Right renal pelvis (tissue), 4 donors: ENCODE measurements at places on chromosomes 3 and 15.

- no peak for DNase-seq
Measured at GRCh38 chr3:102163818-102164154, 271.0 kb upstream of the ZPLD1 start.

DNA sequence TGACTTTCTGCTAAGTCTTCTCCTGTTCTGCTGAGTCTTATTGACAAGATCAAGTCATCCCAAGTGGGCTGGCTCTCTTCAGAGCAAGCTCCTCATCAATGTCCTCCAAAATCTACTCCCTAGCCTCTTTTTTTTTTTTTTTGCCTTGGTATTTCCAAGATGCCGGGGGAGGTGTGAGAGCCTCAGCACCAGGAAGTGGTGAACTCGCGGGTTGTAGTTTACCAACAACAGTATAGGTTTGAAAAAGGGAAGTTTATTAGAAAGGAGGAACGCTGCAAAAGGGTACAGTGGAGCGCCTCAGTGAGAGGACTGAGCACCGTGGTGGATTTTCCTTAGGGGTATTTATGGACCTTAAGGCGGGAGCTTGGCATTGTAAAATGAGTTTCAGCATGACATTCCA lies 94.3 kb upstream of the SGO1 start:
- no peak for DNase-seq

GRCh38 chr15:40100947-40101905 lies 7.5 kb downstream of the BMF start:
- no peak for DNase-seq

DNA sequence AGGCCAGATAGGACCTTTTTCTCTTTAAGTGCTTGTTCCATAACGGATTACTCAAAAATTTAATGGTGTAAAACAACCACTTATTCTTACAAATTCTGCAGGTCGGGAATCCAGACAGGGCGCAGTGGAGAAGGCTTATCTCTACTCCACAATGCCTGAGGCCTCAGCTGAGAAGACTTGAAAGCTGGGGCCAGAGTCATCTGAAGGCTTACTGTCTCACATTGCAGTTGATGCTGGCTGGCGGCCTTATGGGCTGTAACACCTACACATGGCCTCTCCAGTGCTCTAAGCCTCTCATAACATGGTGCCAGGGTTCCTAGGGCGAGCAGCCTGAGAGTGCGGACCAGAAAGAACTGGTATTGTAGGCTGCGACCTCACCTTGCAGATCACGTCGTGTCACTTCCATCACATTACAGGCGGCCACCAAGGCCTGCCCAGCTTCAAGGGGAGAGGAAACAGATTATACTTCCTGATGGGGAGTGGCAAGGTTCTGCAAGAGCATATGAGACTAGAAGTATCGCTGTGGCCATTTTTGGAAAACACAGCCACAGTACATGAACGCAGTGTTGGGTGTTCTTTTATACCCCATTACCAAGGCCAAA lies 32.4 kb downstream of the CMTM7 start:
- DNase-seq, result no peak

GRCh38 chr15:25375557-25375956 lies 63.3 kb downstream of the UBE3A start:
- DNase-seq, result peak; percentile 7

DNA sequence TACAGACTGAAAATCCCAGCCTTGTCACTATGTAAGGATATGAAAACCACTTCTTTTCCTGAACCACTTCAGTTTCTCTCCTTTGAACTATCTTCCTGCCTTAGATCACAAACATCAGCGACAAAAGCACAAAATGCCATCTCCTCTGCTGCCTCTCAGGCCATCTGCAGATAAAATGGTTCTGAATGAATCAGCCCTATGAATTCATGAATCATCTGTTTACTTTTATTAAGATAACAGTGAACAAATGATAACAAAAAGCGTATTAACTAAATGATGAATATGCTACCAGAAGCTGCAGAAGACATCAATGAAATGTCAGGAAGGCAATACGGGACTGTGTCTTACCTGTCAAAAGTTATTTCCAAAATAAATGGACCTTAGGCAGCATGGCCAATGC lies 928.1 kb downstream of the ROBO1 start:
- DNase-seq, result no peak

DNA sequence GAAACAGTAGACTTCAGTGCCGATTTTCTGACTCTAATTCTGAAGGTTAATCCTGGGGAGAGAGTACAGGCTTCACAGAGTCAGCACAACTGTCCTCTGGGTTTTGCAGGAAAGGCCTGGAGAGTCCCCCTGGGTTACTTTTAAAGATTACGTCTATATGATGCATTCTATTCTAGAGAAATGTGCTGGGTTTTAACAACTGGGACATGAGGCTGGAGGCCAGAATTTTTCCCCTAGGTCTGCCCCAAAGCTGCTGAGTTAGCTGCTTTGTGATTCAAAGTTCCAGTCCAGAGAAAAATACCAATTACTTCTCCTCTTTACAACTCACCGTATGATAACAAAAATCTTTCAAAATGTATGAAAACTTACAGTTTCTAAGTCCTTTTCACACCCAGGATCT lies 240.7 kb upstream of the TPRG1 start:
- no peak for DNase-seq

- DNase-seq, result no peak
Measured at GRCh38 chr3:66629150-66629981, 128.5 kb upstream of the LRIG1 start.

GRCh38 chr3:81707996-81708395 lies 53.4 kb downstream of the GBE1 start:
- no peak for DNase-seq

DNA sequence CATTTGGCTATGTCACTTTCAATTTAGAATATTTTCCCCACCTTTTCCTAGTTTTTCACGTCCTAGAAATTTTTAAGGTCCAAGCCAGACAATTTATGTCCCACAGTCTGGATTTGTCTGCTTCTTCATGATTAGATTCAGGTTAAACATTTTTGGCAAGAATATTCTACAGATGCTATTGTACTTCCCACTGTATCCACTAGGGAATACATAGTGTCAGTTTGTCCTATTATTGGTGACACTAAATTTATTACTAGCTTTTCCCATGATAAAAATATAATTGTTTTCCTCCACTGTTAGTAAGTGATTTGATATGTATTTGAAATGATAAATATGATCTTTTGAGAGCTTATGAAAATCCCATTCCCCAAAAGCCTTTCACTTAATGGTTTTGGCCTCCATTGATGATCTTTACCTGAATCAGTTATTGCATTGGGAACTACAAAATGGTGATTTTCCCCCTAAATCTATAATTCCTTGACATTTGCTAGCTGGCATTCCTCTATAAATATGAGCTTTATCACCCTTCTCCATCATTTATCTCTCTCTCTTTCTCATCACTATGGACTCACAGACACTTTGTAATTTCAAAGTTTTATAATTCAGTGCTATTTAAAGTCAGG lies 8.3 kb downstream of the ARL14 start:
- DNase-seq, result no peak

GRCh38 chr15:75732809-75733451 lies 20.3 kb upstream of the CSPG4 start:
- peak; percentile 58 for DNase-seq

DNA sequence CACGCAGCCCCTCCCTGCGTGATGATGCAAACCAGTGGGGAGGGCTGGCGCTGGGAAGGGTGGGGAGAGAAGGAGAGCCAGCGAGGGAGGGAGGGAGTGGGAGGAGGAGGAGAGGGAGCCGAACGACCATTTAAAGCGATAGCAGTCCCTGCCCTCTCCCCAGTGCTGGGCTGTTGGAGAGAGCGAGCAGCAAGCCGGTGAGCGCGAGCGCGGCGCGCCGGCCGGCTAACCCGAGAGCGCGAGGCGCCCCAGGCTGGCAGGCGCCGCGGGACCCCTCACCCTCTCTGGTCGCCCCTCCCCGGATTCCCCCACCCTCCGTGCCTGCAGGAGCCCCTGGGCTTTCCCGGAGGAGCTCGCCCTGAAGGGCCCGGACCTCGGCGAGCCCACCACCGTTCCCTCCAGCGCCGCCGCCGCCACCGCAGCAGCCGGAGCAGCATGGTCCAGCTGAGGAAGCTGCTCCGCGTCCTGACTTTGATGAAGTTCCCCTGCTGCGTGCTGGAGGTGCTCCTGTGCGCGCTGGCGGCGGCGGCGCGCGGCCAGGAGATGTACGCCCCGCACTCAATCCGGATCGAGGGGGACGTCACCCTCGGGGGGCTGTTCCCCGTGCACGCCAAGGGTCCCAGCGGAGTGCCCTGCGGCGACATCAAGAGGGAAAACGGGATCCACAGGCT lies at the start of gene GRM7:
GRM7 (plus strand) TSS at position 162 of the 671 bp plus-strand sequence.
- no peak for DNase-seq

DNA sequence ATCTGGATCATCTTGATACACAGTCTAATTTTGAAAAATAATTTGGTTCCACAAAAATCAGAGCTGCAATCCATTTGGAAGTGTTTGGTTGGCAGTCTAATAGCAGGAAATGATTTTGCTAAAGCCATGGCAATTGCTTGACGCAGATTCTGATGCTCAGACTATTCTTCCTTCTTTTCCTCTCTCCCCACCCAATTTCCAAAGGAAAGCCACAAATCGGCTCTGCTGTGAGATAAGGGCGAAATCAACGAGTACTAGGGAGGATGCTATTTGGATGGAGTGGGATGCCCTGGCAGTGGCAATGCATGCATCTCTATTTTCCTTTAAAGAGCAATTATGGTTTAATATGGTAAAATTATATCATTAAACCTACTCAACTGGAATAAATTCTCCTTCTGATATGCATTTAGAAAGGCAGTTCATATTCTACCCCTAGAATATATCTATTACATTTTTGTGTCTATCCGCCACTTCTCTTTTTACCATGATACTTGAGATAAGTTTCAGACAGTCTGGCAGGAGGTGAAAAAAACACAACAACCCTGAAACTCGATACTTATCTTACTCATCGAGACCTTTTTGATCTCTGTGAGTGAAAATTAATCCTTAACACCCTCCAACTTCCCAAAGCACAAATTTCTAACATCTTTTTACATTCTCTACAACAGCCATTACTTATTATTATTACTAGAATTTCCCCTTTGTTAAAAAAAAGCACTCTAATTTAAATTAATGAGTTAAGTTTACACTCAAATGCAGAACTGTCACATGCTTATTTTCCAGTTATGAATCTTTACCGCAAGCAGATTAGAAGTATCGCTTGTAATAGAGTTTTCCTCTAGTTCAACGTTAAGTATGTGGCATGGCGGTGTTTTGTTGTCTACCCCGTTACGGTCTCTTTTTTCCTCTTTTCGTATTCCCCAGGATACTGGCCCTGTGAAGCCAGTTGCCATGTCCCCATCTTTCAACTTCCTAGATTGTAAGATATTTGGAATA lies 433.3 kb downstream of the FOXP1 start:
- DNase-seq, result no peak

DNA sequence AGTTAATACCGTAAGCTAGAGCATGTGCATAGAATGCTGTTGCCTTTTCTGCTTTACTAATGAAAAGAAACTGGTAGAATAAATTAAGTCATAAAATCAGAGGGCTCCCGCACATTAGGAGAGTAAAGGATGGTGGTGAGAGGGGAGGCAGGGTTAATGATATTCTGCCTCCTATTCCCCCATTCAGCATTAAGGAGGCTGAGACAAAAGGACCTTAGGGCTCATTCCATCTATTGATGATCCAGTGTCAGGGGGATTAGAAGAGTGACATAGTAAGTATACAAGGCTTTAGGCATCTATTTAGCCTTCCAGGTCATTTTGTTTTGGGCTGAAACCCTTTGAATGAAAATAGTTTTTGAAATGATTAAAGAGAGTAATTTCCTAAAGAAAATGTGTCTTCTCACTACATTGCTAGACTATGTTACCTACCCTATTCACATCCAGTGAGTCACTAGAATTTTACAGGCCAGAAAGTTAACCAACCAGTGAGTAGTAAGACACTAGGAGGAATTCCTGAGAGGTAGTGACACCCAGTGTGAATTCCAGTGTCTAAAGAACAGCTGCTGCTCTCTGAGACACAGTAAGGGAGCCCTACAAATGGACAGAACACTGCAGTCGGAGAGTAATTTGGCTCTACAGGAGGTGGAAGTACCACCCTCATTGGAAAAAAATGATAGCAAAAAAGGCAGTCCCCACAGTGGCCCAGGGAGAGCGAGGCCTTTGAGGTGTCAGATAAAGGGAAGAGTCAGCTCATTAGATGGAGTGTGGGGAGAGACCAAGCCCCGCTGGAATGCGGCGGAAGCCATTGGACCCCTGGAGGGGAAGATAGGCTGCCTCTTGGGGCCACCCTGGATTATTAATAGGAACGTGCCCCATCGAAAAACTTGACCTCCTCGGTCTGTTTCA lies 67.6 kb downstream of the TUSC7 start:
- no peak for DNase-seq

- DNase-seq, result no peak
Measured at GRCh38 chr15:62572797-62573196, 407.7 kb upstream of the C2CD4B start.
